ENCODE measurements at places on chromosomes 3 and 15.

DNA sequence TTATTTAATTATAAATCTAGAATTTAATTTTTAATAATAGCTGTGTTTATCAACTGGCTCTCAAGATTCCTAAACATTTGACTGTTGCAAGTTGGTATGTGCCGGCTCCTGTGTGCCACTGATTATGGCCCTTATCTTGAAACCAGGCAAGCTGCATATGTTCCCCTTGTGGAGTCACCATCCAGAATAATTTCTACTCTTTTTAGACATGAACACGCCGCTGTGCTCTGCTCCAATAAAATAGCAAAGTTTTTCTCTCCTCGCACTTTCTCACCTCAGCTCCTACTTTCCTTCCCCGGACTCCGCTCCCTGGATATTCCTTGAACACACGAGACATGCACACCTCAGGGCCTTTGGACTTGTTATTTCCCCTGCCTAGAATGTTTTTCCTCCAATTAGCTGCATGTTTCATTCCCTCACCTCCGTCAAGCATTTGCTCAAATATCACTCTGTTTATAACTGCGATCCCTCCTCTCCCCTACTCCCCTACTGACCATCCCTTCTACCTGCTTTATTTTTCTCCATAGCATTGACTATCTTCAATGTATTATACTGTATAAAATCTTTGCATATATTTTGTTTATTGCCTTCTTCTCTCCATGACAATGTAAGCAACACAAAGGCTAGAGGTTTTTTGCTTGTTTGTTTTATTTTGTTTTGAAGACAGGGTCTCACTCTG, 26.1 kb upstream of the ERICH6 start:
- no peak for DNase-seq

DNA sequence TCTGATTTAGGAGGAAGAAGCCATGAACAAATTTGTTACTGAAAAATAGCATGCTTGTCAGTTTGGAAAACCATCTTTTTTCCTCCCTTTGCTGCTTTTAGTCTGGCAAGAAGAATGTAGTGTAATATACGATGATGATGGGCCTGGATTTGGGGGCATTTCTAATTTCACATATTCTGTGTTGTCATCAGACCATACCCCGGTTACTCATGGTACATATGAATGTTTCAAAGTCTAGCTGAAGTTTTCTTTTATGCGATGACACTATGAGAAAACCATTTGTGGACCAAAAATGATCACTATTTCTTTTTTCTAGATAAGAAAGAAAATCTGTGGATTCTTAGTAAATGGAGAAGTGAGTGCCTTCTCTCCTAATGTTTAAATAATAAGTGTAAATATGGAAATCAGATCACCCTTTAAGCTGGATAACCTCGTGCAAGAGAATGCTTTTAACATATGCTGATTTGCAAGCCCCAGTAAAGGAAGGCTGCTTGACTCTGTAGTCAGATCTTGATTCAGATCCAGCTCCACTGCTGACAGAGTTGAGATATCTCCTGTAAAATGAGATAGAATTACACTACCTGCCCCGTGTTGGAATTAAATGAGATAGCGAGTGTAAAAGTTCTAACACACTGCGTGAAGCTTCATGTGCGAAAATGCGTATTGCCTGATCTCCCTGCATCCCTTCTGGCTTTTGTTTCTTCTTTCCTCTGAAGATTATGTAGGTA, 3.0 kb downstream of the MEF2A start:
- no peak for DNase-seq

GRCh38 chr3:29683018-29683993, 402.4 kb downstream of the RBMS3 start:
- no peak for DNase-seq

DNA sequence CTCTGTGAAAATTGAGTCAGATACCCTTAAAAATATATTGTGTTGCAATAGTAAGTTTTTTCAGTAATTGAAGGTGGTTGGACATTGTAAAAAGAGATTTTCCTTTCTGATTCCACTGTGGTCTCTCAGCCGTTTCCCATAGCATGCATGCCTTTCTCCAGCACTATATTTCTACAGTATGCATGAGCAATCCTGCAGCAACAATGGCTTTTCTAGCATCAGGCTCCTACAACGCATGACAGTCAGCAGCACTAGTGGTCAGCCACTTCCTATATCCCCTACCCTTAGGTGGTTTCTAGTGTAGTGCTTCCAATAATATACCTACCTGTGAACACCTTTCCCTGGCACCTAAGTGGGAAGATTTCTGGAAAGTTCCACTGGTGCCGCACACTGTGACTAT, 55.4 kb upstream of the SNRPN start:
- no peak for DNase-seq

DNA sequence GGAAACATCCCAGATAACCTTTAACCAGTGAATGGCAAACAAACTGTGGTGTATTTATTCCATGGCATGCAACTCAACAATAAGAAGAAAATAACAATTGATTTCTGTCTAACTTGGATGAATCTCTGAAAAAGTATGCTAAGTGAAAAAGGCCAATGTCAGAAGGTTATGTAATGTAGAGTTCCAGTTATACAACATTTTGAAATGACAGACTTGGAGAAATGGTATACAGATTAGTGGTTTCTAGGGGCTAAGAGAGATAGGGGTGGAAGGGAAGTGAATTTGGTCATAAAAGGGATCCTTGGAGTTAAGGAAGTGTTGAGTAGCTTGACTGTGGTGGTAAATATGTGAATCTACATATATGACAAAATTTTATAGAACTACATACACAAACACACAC, 269.4 kb upstream of the SUCLG2 start:
- DNase-seq, result no peak

DNA sequence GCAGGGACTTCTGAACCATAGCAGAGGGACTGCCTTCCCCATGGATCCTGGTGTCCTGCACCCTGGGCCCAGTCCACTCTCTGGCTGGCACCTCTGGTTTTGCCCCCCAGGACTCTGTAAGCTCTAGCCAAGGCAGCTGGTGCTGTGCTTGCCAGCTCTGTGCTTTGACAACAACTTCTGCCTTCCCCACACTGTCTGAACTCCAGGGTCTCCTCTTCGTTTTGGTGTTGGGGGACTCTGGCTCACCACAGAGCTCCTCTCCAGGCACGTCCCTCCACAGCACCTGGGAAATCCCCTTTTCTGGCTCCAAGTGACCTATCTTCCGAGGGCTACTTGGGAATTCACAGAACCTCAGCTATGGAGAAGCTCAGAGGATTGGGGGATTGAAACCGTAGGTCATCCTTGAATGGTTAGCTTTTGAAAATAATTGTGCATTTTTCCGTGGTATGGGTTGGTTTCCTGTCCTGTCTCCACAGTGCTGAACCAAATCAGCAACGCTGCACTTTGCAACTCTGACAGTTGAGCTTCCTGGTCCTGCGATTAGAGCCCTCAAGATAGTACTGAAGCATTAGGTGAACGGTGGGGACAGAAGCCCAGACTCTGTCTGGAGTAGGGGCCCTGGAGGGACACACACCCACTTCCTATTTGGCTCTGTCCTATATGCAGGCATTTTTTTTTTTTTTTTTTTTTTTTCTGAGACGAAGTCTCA, 152.4 kb downstream of the APBA2 start:
- DNase-seq, result no peak

GRCh38 chr3:100105501-100105900, 8.8 kb downstream of the FILIP1L start:
- DNase-seq, result no peak

DNA sequence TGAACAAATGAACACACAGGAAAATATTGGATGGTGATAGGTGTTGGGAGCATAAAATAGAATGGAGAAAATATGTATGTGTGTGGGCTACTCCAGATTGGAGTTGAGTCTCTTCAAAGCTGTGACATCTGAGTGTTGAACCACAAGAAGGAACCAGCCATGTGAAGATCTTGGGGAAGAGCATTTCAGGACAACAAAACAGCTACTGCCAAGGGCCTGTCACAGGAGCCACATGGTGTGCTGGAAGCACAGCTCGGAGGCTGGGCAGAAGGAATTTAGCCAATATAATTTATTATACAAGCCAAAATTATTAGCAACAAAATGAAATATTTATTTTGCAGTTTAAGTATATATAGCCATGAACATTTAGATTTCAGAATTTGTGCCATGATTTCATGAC, 108.3 kb upstream of the FGF7 start:
- DNase-seq, result no peak

- no peak for DNase-seq
Measured at GRCh38 chr15:69789648-69790393, 307.9 kb downstream of the TLE3 start.

GRCh38 chr15:43487271-43487895, 5.6 kb downstream of the TP53BP1 start:
- DNase-seq, result no peak

DNA sequence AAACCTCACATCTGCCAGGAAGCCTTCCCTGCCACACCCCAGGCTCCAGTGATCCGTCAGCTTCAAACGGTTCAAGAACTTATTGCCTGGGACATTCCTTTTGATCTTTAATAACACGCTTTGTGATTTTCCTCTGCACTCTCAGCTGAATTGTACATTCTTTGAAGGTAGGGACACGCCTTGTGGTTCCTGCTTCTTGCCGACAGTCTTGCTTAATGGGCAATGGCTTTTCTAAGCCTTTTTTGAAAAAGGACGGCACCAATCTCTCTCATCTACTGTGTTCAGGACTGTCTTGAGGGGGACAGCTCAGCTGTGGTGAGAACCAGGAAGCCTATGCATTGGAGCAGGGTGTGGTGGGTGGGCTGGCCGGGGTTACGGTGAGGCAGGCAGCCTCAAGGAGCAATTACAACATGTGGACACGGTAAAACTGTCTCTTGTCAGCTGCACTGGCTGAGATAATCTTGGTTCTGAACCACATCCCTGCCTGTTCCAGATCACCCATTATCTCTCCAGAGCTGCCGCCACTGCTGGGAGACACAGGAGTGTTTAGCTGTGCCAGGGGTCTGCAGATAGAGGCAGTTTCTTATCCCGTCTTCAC, 46.0 kb upstream of the GLCE start:
- no peak for DNase-seq

DNA sequence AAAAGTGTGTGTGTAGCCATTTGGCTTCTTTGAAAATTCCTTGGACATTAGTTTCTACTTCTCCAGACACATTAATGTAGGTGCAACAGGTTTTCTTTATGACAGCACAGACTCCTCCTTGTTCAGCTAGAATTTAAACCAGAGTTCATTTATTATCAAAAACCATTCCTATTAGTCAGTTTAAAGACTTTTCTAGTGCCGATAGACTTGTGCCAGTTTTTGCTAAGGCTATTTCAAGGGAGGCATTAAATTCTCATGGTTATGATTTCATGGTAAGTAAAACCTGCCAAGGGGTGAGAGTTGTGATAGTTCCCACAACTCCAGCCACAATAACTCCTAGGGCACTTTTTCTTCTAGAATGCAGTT, 20.6 kb upstream of the SENP7 start:
- no peak for DNase-seq

DNA sequence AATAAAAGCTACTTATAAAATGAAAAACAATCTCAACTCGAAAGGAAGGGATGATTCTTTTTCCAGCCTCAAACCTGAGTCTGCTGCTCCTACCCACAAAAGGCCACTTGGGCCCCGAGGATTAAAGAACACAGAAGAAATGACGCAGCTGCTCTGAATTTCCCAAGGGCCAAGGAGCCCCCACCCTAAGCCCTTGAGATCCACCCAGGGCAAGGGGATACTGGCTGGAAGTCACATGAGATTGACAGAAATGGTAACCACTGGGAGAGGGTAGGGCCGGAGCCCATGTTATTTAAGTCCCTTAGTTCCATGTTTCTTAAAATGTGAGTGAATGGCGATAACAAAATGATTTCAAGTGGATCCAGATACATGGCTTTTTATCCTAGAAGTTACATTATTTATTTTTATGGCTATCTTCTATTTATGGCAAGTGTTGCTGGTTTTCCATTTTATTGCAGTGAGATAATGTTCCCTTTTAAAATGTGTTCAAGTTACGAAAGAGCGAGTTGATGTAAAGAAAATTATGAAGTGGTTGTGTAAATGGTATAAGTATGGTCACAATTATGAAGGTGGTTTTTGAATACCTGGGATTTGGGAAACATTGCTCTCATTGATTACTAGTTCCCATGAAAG, 16.8 kb downstream of the IGDCC4 start:
- DNase-seq, result no peak

DNA sequence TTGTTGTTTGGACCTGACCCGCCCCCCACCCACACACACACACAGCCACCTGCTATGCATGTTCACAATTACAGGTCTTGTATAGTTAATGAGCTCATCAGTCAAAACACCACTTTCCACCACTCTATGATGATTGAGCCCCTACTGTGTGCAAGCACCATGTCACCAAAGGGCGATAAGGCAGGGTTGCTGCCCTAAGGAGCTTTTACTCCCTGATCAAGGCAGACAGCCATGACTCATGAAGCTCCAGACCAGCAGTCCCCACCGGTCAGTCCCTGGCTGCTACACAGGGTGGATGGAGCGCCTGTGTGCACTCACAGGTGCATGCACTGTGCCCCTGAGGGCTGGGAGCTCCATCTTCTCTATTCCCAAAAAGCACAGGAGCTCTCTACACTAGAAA, 270.6 kb downstream of the CLSTN2 start:
- no peak for DNase-seq

Measured in stimulated activated CD4-positive, alpha-beta T cell treated with anti-CD3 and anti-CD28 coated beads, TNF-alpha, amount 100 ng/mL, for 48 hours (primary cell).